ENCODE measurements at places on chromosomes 2 and 18. TPM values are rescaled to one million over a fixed set of nuclear protein-coding genes. Genes with fewer than 3 reads are reported as not detected.

DNA sequence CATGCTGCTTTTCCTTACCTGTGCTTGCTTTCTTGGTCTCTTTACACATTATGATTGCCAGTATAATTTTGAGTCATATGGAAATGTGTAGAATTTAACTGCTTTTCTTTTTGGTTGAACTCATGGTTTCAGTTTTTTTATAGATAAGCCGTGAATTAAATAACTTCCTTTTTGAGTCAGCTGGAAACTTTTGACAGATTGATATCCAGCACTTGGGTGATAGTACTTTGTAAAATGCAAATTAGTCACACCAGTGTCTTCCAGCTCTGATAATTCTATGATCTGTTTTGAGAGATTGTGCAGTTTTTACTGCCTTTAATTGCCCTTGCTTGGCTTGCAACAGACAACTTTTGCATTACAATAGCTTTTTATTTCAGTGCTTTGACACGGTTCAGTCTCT, 86.4 kb downstream of the NCOA1 start:
- no peak for DNase-seq

DNA sequence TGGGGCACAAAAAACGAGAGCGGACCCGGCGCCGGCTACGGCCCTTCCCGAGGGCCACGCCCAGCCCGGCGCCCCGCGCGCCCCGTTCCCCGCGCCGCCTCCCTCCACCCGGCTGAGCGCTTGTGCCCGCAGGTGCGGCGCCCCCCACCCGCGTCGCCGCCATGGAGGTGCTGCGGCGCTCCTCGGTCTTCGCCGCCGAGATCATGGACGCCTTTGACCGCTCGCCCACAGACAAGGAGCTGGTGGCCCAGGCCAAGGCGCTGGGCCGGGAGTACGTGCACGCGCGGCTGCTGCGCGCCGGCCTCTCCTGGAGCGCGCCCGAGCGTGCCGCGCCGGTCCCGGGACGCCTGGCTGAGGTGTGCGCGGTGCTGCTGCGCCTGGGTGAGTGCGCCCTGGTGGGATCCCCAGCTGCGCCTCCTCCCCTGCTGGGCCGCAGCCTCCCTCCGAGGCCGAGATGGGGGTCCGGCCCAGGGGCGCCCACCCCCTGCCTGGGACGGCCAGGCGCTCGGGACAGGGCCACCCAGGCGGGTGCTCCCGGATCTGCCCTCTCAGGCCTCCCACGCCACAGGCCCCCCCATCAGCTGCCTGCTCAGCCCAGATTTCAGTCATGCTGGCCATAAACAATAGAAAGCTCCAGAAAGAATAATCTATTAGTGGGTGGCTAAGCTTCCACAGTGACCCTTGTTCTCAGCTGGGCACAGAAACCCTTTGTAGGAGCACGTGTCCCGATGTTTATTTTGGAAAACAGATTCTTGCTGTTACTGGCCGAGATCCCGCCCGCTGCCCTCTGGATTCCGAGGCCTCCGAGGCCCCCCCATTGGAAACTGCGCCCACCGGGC, 997 bp downstream of the BOK start:
- no peak for DNase-seq

- no peak for DNase-seq
Observed at GRCh38 chr2:160076914-160077313, 14.5 kb upstream of the PLA2R1 start.

DNA sequence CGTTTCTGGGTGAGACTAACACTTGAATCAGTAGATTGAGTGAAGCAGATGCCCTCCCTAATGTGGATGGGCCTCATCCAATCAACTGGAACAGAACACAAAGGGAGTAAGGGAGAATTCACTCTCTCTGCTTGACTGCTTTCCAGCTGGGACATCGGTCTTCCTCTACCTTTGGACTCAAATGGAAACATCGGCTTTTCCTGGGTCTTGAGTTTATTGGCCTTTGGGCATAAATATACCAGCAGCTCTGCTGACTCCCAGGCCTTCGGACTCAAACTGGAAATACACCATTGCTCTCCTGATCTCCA, 311.6 kb downstream of the STK39 start:
- DNase-seq: no peak

DNA sequence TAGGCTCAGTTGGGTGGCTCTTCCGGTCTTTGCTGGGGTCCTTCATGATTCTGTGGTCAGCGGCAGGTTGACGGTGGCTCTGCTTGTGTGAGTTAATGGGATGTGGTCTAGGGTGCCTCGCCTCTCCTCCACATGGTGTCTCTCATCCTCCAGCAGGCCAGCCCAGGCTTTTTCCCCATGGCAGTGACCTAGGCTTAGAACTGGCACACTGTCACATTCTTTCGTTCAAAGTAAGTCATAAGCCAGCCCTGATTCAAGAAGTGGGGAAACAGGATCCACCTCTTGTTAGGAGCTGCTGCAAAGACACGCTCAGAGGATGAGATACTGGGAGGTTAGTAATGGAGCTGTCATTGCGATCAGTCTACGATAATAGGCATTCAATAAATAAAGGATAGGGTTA, 46.0 kb upstream of the CTIF start:
- no peak for DNase-seq

DNA sequence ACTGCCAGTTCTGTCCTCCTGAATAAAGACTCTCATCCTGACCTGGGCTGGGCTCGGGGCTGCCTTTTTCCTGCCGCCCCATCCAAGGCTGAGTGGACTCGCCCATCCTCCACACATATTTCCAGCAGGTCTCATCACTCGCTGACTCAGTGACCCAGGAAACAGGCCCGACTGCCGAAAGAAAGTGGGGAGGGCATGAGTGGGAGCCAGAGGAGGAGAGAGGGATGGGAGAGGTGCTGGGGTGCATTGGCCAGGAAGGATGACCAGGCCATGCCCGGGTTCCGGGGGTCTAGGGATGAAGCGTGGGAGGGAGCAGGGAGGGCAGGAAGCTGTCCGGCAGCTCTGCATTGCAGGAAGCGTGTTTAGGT, 66.7 kb downstream of the TWIST2 start:
- no peak for DNase-seq

DNA sequence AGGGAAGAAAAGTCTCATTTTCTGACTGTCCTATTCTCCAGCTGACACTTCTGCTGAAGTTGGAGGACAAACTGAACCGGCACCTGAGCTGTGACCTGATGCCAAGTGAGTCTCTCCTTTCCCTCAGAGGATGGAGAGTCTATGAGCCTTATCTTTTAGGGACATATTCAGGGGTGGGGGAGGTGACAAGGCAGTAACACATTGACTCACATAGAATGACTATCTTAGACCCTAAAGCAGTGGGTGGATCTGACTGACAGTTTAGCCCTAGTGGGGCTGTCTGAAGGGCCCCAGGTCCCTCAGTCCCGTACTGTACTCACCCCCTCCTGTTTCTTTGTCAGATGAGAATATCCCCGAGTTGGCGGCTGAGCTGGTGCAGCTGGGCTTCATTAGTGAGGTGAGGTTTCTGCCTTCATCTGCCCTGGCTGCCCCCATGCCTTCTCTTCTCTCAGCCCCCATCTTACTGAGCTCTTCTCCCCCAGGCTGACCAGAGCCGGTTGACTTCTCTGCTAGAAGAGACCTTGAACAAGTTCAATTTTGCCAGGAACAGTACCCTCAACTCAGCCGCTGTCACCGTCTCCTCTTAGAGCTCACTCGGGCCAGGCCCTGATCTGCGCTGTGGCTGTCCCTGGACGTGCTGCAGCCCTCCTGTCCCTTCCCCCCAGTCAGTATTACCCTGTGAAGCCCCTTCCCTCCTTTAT, 805 bp upstream of the KRTCAP3 start:
- no peak for DNase-seq

DNA sequence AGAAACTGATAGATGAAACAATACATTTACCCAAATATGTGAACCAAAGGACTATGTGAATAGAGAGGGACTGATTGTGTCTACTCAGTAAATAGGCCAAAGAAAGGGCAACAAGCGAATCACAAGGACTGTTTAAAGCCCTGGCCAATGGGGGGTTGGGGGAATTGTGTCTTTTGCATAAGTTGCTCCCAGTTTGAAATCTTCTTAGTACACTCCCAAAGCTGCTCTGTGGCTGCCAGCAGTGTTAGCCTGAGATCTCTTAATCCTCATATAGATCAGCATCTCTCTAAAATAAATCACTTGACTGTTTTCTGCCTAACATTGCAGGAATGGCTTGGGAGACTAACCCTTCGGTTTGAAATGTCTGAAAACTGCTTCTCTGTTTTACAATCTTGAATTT, 236.4 kb downstream of the PLCL1 start:
- no peak for DNase-seq

- DNase-seq: no peak
Observed at GRCh38 chr2:160932960-160933359, 227.3 kb upstream of the TANK start.

DNA sequence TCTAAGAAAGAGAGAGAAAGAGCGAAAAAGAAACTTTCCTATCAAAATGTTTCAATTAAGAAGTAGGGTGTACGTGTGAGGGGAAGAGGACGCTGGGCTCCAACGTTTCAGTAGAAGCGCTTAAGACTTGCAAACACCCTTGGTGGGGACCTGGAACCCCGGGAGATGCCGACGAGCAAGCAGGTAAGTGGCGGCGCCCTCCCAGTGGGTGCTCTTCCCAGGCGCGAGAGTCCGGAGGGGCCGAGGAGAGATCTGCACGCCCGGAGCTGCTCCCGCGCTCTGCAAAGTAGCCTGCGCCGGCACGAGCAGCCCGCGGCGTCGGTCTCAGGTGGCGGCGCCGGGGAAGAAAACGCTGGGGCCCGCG, 678 bp upstream of the OTX1 start:
- DNase-seq: no peak

- DNase-seq: no peak
Observed at GRCh38 chr18:51236225-51236624, 38.7 kb upstream of the MEX3C start.

GRCh38 chr2:162084536-162084935, 10.5 kb upstream of the DPP4 start:
- DNase-seq: no peak

DNA sequence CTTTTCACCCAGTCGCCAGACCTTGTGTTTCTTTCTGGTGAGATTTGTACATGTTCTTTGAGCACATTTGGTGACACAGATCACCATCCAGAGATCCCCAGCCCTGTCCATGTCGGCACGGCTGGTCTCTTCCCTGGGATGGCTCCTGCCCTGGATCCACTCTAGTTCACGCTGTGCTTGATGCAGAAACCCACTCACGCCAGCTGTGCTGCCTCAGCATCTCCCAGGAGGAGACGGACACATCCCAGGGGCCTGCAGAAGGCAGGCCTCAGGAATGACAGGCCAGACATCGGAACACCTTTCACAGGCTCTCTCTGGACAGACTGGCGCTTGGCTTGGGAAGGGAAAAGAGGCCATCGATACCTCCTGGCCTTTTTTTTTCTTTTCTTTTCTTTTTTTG, 203.6 kb downstream of the ACKR3 start:
- DNase-seq: no peak

- DNase-seq: no peak
Observed at GRCh38 chr2:232668805-232669444, 28.2 kb upstream of the GIGYF2 start.

DNA sequence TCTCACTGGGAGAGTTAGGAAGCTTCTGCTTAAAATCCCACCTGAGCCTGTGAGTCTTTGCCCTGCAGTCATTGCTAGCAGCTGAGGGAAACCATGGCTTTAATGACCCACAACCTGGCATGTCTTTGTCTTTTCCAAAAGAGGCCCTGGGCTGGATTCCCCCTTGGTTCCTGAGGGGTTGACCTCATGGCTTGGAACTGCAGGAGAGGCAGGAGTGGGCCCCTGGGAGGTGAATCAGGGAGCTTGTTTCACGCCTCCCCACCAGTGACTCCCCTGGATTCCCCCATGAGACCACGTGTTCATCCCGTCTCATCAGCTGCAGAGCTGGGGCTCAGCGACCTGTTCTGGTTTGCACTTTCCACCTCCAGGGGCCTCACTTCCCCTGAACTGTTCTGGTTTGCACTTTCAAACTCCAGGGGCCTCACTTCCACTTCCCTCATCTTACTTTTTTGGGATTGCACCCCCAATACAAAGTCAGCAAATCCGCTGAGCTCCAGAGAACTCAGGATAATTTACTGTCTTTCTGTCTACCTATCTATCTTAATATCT, 58.5 kb upstream of the TMEM18 start:
- no peak for DNase-seq

DNA sequence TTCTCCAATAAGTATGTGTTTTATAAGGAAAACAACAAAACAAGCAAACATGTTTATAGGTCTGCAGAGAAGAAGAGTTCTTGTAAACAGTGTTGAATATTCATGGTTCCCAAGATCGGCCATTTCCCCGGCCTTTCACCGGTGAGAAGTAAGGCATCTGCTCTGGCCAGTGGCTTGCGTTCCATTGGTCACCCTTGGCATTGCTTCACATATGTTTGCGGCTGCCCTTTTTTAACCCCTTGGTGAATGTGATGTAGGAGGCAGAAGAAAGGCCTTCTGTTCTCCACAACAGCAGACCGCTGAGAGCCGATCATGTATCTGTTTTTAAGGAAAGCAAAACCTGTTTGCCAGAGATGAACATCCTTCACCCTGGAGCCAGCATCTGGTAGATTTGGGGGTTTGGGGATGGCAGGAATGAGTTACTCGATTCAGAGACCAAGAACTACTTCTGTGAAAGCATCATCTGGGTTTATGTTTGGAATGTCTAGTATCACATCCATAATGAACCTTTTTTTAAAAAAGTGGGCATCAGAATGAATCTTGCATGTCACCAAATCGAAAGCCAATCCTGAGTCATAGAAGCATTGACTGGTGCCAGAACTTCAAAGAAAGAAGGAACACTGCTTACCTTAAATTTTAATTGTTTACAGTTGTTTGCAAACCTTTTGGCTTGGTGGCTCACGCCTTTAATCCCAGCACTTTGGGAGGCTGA, 112.3 kb downstream of the AGAP1 start:
- DNase-seq: no peak

DNA sequence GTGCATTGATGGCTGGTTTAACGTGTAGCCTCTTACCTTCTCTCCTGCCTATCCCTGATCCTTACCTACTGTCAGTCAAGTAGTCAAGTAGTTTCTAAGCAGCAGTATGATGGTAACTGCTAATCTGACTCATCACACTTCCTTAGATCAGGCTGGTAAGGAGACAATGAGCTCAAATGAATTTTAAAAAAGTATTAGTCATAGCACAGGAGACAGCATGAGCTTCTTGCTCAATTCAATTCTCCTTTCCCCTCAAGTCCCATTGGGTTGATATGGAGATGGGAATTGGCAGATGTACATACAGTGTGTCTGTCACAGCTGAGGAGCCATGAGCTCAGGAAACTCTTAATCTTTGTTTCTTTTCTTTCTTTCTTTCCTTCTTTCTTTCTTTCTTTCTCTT, 799.7 kb downstream of the LRP1B start:
- no peak for DNase-seq

- no peak for DNase-seq
Observed at GRCh38 chr2:227862227-227862740, 9.1 kb upstream of the DAW1 start.

GRCh38 chr2:85409845-85410583, at the start of gene CAPG:
Gene CAPG, minus strand, starts transcription at chr2:85410366. Its CDS starts 8,221 bp downstream, at chr2:85402145.
- DNase-seq: no peak

GRCh38 chr2:182634386-182634785, 81.7 kb upstream of the DNAJC10 start:
- DNase-seq: no peak

- DNase-seq: no peak
Observed at GRCh38 chr18:74692367-74693013, 94.8 kb downstream of the ZNF407 start.

Gene COBLL1
- 3.1 TPM for total RNA-seq

Gene SLC16A14
- 1.00 TPM for total RNA-seq

Gene GRP
- not detected for total RNA-seq

Gene NCL
- total RNA-seq: 802 TPM

Gene PLGLB1
- total RNA-seq: not detected

Gene DNAJC5G
- not detected for total RNA-seq

Gene RIT2
- not detected for total RNA-seq

Gene CCDC141
- 1.2 TPM for total RNA-seq

Gene CYRIA
- total RNA-seq: 13.3 TPM

Data from natural killer cell treated with Interleukin-12 subunit alpha and Interleukin-12 subunit beta and Interleukin-15 and Interleukin-18, amount 100 ng/mL, for 72 hours (primary cell).